Activated CD8-positive, alpha-beta T cell treated with anti-CD3 and anti-CD28 coated beads, Interleukin-2, amount 10 ng/mL, durations not matched to agents 7 days and 5 days (primary cell): ENCODE measurements at places on chromosomes 2 and 18. TPM values are rescaled to one million over a fixed set of nuclear protein-coding genes. Genes with fewer than 3 reads are reported as not detected.

DNA sequence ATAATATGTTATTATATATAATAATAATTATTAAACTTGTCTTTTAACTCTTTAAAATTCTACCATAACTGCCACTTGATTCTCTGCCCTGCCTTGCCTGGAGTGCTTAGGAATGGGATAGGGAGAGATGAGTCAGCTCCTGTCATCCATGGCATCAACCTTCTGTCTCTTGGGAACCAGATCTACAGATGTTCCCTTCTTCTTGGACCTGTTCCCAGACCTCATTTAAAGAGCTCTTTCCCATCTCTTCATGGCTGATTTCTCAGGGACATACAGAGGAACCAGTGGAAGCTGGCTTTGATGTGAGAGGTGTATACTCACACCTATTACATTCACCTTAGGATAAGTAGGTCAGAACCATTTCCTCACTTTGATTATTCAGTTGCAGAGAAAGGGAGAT is 155.3 kb upstream of the MYO3B start:
- no peak for DNase-seq

DSG4 gene
- total RNA-seq, result not detected

DNA sequence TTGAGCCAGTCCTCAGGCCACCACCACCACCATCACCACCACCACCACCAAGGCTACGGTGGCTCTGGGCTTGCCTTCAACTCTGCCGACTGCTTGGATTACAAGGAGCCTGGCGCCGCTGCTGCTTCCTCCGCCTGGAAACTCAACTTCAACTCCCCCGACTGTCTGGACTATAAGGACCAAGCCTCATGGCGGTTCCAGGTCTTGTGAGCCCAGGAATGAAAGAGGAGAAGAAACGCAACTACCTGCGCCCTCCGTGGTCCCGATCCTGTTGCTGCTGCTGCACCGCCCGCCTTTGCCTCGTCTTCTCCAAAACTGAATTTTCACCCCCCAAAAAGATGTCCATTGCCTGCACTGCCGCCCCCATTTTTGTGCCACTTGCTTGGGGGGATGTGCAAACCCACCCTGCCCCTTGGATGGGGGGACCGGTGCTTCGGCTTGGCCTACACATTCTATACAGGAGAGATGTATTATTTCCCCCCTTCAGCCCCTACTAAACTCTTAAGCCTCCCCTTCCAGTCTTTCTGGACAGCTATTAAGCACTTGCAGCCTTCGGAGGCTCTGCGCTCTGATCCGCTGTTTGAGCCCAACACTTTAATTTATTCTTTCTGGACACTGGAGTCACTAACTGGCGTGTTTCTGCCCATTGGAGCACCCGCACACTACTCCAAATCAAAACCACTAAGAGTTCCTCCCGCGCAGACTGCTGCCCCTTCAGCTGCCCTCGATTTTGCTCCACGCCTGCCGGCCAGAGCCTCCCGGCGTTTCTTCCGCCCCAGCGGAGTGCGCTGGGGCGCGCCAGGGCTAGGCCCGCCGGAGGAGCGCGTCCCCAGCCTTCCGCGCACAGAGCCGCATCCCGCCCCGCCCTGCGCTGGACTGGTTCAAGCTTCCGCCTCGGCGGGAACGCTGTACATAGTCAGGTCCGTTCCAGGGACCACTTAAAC is 5.7 kb downstream of the OTX1 start:
- peak; percentile 39 for DNase-seq

DNA sequence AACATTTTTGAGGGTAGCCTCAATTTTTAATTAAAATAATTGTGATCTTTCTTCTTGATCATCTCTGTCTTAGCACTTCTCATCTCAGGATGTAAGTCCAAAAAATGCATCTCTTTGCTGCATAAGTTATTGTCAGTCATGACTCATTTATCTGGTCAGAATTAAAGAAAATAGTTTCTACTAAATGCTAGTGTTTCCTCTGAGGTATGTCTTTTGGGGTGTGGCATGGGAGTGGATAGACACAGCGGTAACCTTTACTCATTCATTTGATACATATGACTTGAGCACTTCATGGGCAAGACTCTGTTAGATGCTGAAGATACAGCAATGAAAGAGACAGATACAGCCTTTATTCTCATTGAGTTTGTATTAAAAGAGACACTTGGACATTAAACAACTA is 284.7 kb downstream of the IRS1 start:
- DNase-seq, result no peak

GRCh38 chr2:133498662-133499585 is 69.3 kb downstream of the NCKAP5 start:
- no peak for DNase-seq

GRCh38 chr2:97712693-97713295 is 582 bp upstream of the ZAP70 start:
- peak; percentile 31 for DNase-seq

LRATD1 gene
- total RNA-seq, result not detected

DNA sequence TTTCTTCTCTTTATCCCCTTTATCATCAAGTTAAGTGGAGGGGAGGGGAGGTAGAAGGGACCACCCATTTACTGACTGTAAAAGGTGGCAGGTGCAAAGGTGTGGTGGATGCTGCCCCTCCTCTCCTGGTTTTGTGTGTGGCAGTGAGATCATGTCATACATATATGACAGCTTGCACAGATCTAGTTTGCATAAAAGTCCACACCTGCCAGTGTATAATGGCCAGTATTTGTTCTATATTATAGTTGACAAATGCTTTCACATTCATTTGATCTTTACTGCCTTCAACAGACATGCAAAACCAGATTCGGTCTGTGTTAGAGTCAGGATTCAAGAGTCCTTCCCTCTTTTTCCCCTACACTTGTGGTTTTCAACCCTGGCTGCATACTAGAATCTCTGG is 55.1 kb downstream of the TGFA start:
- no peak for DNase-seq

FASTKD1 gene
- 42.1 TPM for total RNA-seq

DNA sequence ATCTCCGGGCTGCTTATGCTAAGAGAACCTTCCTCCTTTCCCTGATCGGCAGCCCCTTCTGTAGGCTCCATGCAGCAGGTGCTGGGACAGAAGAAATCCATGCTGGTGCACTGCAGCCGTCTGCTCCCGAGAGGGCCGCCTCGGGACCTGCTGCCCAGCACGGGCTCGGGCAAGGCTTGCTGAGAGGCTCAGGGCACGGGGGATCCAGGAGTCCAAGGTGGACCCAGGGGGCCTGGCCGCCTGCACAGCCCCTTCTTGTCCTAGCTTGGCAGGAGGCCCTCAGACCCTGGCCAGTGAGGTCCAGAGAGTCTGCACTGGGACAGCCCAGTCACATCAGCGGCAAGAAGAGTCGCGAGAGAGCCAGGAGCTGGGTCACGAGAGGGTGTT is 13.3 kb upstream of the DUSP2 start:
- DNase-seq, result no peak

DNA sequence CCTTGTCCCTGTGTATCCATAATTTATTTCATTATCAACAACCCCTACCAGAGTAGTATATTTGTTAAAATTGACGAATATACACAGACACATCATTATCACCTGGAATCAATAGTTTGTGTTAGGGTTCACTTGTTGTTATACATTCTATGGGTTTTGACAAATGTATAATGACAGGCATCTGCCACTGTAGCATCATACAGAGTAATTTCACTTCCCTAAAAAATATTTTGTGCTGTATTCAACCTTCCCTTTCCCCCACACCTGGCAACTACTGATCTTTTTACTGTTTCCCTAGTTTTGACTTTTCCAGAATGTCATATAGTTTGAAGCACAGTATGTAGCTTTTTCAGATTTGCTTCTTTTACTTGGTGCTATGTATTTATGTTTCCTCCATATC is 132.0 kb downstream of the ZNF804A start:
- DNase-seq, result no peak

DNA sequence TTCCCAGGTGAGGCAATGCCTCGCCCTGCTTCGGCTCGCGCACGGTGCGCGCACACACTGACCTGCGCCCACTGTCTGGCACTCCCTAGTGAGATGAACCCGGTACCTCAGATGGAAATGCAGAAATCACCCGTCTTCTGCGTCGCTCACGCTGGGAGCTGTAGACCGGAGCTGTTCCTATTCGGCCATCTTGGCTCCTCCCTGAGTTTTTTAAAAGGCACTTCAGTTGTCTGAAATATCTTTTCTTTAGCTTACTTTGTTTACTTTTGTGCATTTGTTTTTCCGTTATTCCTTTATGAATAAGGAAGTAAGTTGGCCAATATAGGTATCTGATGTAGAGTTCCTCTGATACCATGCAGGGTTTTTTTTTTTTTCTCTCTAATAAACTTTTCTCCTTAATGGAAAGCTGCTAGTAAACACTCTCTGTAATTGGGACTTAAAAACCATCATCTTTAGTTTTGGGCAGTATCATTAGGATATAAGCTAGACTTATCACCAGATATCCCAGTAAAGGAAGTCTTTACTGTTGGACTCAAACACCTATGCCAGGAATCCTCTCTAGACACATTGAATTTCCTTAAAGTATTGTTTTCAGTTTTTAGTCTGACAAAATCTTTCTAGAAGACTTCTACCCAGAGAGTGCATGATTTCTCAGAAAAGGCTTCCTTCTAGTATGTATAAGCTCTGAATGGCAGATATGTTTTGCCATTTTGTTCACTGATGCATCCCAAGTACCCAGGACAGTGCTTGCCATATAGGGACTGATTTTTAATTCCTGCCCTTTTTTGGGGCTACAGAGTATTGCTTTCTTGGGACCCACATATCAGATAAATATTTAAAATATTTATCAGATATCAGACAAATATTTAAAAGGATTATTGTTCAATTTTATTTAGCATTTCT is 35.8 kb upstream of the DYSF start:
- DNase-seq, result no peak

DNA sequence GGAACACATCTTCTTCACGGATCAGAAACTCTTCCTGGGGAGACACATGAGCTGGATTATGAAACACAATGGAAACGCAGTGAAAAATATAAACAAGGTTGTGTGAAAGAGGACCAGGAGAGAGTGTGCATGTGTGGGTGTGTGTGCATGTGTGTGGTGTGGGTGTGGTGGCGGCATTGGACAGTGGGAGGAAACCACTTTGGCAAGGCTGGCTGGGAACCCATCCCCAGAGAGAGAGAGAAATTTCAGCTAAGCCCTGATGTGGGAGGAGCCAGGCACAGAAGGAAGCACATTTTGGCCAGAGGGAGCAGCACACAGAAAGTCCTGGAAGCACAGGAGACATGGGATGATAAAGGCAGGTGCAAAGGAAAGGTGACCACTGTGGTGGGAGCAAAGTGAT is 147.6 kb upstream of the COPS8 start:
- DNase-seq, result no peak

GRCh38 chr2:10235099-10235908 is 67.4 kb upstream of the HPCAL1 start:
- DNase-seq, result no peak

DNA sequence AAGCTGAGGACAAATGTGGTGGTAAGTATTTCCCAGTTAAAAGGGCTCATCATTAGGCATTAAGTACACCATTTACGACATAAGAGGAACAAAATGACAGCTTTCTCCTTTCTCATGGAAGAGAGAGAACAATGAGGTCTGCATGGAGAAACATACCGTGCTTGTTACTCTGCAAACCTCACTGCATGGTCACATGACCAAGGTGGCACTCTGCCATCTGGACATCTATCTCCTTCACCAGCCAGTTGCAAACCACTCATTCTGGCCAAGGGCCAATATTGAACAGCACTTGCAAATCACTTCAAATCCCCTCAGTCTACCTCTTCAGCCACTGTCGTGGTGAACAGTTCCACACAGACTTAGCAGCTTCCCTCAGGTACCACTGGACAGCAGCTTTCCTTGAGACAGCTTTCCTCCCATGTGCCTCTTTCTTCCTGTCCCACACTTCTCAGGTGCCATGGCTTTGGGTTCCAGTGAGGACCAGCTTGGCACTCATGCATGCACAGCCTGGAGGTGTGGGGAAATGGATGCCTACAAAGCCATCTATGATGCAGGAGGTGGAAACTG is 29.5 kb upstream of the DPP4 start:
- no peak for DNase-seq

UBE2E3 gene
- 36.7 TPM for total RNA-seq

CCDC178 gene
- not detected for total RNA-seq

DNA sequence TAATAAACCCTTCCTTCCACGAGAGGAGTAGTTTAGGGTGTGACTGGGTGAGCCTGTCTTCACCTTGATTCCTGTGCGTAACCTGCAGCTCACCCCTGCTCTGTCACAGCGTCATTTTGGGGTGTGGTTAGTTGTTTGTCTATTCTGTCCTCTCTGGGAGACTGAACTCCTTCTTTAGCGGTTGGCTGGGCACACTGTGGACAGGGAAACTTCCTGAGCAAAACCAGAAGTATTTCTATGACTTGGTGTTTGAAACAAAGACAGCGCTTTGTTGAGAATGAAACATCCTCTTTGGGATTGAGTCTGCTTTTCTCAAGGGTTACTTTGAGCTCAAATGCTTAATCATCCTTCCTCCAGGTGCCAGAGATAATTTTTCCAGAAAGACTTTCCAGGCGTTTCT is 270.7 kb downstream of the HRH4 start:
- no peak for DNase-seq

DNA sequence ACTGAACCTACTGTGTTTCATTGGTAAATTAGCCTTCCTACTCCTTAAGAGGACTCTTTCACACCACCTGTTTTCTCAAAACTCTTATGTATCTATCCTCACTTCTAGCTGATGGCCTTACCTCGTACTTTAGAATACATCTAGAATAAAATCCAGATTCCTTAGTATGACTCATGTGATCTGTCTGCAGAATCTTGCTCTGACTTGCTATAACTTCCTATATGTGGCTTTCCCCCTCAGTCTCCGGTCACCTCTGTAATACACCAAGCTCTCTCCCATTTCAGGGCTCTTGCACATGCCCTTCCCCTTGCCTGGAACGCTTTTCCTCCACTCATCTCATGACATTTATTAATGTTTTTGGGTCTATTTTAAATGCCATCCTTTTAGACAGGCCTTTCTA is 95.6 kb upstream of the LHCGR start:
- no peak for DNase-seq

- DNase-seq, result no peak
These were observed 11.5 kb downstream of the LRRTM1 start for GRCh38 chr2:80293039-80293438.

DNA sequence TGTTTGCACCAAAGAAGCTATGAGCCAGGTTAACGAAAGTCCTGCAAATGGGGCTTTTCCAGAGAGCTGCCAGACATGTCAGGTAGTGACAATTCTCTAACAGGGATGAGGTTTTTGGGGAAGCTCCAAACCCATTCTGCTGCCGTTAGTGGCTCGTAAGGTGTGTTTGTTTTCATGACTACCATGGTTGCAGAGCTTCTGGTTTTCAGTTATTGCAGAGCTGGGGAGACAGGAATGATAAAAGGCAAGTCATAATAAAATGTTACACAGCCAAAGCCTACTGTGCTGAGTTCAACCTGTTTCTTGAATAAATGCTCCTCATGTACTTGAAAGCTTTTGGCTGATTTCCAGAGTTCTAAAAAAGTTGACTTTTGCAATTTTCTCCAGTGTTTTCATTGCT is 209.2 kb upstream of the STK17B start:
- no peak for DNase-seq

DNA sequence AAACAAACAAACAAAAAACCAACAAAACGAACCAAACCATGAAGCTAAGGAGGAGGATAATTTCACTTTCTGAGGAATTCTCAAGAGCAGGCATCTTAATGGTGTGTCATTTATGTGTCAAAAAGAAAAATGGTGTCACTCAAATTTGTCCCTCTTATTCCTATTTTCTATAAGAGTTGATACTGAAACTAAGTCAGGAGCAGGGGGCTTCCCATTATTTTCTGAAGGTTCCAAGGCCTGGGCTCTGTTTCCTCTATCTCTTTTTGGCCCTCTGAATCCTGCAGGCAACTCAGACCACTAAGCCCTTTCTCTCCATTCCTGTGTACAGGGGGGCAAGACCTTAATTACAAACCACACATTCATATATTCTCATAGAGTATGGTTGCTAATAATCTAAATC is 44.0 kb upstream of the CD28 start:
- DNase-seq, result no peak

ZNF396 gene
- 0.32 TPM for total RNA-seq
